ENCODE measurements at places on chromosomes 1 and 21.
A peak's percentile ranks its signal among the peaks of the same experiment; 100 is the strongest.

DNA sequence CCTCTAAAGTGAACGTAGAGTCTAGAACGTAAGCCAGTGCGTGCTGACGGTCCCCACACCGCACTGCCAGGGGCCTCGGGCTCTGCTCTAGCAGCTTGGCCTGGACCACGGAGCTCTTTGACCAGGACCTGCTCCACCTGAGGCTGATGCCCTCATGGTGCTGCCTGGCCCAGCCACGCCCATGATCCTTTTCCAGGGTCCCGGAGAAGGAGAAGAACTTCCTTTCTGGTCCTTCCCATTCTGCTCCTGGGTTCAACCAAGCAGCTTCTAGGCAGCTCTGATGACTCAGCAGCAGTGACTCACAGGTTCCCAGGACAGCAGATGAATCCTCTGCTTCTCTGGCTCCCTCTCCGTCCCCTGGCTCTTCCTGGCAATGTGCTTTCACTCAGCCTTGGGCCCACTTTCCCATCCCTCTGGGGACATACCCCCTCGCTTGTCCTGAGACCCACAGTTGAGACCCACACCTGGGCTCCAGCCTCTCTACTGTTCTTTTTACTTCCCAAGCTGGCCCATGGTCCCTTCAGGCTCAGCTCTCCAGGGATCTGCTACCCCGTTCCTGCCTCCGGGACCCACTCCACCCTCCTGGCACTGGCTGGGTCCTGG lies 246.3 kb upstream of the RAB4A start:
- DNase-seq = no peak

DNA sequence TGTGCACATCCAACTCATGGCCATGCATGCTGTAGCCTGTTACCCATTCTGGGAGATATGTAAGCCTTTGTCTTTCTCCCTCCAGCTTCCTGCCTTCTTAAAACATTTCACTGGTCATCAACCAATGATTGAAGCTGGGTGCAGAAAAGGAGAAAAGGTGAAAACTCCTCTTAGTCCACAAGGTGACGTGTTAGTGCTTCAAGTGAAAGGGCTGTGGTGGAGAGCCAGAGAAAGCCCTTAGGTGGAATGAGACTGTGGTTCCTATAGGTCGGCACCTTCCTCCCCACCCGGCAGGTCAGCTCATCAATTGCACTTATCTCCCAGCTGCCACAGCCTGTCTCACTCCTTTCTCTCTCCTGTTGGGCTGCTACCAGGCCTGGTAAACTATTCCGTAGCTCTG lies 30.4 kb downstream of the ERG start:
- no peak for DNase-seq

DNA sequence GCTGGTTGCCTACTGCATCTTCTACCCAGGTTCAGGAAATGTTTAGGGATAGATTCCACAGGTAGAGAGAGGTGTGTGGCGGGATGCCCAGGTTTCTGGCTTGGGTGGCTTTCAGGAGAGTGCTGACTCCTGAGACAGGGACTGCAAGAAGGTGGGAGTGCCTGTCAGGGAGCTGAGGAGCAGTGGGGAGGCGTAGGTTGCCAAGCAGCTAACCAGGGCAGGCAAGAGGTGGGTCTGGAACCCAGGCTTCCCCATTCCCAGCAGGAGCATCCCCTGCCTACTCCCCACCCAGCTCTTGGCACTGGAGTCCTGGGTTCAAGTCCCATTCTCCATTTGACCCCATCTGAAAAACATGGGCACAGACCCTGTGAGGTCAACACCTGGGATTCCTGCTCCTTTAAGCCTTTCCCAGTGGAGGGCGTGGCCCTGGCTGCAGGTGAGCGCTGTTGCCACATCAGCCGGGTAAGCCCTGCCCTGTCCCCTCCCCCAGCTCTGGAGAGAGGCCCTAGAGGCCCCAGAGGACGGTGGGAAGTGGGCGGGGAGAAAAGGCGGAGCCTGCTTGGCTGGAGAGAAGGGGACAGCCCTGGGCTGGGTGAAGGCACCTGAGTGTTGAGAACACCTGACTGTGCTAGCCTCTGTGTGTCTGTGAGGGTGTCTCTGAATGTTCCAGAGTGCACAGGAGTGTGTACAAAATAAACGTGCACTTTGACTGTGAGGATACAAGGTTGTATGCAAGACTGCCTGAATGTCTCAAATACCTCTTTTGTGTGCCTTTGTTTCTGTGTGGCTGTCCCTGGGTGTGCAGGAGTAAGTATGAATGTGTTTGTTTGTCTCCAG lies 14.0 kb upstream of the SYNC start:
- DNase-seq = peak; percentile 85

GRCh38 chr1:245751726-245752470 lies 597.1 kb downstream of the KIF26B start:
- no peak for DNase-seq

GRCh38 chr21:45837936-45838335 lies 143.6 kb upstream of the COL6A1 start:
- DNase-seq = no peak

All from hematopoietic multipotent progenitor cell treated with erythropoietin and hydrocortisone succinate and interleukin-3 and kit ligand, for 17 days (in vitro differentiated cells).